Right hindlimb (tissue), 1 donor: ENCODE measurements at places on chromosomes 3 and 15.
A peak's percentile ranks its signal among the peaks of the same experiment; 100 is the strongest.

GRCh38 chr3:186509423-186509822, 34.8 kb downstream of the CRYGS start:
- no peak for DNase-seq

- no peak for DNase-seq
Observed at GRCh38 chr3:149267565-149267964, 45.9 kb upstream of the CP start.

- DNase-seq = peak; percentile 19
Observed at GRCh38 chr3:151871639-151872468, 1.6 kb upstream of the SUCNR1 start.

DNA sequence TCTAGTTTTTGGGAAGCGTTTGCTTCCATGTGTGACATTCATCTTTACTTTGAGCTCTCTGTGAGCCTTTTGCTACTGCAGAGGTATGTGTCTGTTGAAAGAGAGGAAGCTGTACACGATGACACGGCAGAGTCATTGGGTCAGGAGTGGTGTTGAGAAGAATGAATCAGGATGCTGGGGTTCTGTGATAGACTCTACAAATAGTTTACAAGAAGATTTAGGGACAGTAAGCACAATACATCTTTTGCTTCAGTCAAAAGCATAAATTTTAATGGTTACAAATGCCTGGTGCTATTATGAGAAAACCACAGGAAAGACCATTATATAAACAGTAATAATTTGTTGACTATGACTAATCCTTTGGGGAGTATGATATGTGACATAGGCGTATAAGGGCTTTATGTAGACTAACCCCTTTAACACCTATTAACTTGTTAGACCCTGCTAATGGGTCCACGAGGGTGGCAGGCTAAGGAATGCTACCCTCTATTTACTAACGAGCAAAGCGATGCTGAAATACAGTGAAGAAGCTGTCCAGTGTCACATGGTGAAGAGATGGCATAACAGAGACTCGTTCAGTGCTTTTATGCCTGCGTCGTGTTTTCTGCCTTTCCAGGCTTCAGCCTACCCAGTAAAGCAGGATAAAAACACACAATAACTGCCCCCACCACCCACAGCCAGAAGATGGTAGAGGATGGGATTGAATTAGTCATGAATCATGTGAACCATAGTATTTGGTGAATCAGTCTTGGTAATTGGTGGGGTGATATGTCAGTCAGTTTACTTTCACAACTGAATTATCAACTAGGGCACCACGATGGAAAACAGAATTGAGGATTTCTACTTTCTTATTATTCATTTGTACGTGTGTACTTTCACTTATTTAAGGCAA, 118.8 kb downstream of the LPP start:
- DNase-seq = no peak

GRCh38 chr3:169390741-169391305, 272.7 kb downstream of the MECOM start:
- DNase-seq = no peak

DNA sequence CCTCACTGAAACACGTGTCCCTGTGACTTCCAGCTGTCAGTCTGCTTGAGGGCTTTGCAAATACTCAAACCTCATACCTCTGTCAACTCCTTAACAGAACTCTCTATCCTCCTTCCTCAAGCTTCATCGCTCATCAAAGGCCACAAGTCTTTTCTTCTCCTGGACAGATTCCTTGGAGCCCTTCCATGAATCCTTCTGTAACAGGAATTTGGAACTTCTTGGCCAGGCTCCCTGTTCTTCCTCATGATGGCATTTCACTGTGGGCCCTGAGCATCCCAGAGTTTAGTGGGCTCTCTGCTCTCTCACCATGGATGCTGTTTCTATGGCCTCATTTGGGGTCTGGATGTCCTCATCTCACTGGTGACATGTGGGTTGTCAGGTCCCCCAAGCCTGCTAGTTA, 105.0 kb upstream of the TLE3 start:
- DNase-seq = no peak

GRCh38 chr3:138786788-138787271, 47.9 kb downstream of the PIK3CB start:
- DNase-seq = no peak

GRCh38 chr3:149366941-149367840, 10.3 kb downstream of the TM4SF1 start:
- DNase-seq = no peak

GRCh38 chr3:11529281-11529680, 114.4 kb downstream of the VGLL4 start:
- no peak for DNase-seq

GRCh38 chr3:155420881-155421486, 127.5 kb upstream of the STRIT1 start:
- no peak for DNase-seq

DNA sequence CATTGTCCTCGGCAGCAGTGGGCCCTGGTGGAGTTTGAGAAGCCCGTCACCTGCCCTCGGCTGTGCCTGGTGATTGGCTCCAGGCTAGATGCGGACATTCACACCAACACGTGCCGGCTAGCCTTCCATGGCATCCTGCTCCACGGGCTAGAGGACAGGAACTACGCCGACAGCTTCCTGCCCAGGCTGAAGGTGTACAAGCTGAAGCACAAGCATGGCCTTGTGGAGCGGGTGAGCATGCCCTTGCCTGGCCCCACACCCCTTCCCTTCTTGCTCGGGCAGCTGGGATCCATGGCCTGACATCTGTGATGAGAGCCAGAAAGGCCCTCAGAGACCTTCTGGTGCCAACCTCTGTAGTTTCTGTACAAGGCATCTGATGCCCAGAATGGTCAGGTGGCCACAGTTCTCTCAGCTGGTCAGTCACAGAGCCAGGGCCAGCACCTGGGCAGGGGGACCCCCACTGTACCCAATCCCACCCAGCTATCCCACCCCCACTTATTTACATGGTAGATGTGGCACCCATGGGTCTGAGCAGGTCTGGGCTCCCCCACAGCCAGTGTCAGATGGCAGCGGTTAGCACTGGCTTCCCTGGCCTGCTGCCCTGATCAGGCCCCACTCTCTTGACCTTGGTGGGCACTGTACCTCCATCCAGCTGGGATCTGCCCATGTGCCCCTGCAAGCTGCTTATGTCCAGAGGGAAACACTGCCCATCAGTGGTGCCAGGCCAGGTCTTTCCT, 124.9 kb downstream of the DNAJB8 start:
- DNase-seq = no peak

DNA sequence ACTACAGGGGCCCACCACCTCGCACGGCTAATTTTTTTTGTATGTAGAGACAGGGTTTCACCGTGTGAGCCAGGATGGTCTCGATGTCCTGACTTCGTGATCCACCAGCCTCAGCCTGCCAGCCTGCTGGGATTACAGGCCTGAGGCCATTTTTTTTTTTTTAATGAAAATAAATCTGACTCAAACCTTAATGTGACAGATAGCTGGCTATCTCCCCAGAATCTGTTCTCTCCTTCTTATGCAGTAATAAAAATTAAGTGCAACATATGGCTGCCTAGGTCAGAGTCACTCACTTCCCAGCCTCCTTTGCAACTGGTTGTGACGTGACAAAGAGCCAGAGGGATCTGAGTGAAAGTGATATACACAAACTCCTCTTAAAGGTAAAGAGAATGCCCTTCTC, 53.0 kb downstream of the ZNF148 start:
- no peak for DNase-seq

DNA sequence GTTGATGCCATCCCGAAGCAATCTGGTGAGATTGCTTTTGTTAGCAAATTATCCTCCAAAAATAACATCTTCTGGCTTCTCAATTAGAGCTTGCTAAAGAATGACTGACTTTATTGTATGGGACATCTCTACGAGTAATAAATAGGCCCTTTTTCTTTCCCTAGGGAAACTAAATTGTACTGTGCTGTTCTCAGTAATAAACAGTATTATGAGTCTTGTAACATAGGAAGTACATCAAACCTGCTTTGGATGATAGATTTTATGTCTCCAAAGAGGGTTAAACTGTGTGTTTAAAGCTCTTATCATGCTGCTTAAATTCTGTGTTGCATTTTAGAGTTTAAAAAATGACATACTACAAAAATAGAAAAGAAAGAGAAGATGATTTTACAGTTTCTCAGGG, 153.4 kb upstream of the THRB start:
- DNase-seq = no peak

- peak; percentile 50 for DNase-seq
Observed at GRCh38 chr3:170740726-170741591, 129.0 kb downstream of the RPL22L1 start.

DNA sequence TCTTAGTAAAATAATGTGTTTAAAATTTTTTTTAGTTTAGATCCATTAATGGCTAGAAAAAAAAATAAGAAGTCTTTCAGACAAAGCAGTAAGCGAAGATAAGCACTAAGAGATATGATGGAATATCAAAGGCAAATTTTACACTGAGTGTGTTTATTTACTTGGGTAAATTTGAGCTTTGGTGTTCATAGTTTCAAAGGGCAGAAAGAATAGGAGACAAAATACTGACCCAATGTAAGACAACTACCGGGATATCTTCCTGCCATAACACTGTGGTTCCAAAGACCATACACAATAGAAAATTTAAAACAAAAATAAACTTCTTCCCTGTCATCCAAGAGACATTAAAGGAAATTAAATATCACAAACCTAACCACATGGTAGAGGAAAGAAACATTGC, 25.5 kb upstream of the TP63 start:
- DNase-seq = no peak

DNA sequence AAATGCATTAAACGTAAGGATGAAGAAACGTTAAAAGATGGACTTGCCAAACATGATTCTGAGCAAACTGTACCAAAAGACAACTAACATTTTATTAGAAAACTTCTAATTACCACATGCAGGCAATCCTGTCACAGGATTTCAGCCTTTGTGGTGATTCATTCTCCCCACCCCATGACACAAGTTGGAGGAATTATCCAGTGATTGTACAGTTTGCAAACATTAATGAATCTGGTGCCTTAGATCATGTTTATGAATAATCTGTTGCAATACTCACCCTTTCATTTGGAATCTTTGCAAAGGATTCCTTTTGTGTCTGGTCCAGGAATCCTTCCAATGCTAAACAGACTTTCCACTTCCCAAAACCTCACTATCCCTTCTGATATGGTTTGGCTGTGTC, 23.3 kb upstream of the ERC2 start:
- no peak for DNase-seq

- no peak for DNase-seq
Observed at GRCh38 chr3:190517687-190518086, 3.8 kb downstream of the IL1RAP start.

- DNase-seq = no peak
Observed at GRCh38 chr3:8635631-8636030, 9.0 kb downstream of the SSUH2 start.

GRCh38 chr3:192888190-192888589, 29.5 kb downstream of the MB21D2 start:
- no peak for DNase-seq

- DNase-seq = no peak
Observed at GRCh38 chr3:38634111-38634510, 15.4 kb downstream of the SCN5A start.

DNA sequence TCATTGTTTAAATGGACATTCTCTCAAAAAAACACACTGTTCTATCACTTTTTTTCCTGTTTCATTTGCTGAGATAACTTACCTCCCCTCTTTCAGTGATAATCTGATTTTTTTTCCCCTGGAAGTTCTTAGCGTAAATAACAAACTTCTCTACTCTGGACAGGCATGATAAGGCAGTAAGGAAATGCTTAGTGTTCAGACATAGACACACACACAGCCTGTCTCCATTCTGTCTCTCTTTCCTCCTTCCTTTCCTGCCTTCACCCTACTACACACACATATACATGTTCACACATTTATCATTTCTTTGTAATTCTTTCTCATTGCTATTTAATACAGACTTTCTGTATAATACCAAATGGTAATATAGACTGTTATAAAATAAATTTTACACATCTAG, 470.8 kb upstream of the ROBO1 start:
- no peak for DNase-seq

DNA sequence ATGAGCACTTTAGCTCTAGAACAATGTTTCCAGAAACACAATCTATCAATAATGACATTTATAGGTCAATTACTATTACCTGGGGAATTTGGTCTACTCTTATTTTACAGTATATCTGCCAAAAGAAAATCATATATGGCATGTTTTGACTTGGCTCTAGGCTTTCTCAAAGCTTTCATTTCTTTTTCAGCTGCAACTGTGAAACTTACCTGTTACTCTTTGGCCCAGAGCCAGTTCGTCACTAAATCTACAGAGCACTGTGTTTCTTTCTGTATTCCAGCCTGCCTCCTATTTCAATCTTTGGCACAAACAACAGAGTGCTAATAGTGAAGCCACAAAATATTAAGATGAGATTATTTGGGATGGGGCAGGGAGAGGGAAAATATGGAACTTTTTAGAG, 76.0 kb downstream of the P2RY1 start:
- no peak for DNase-seq

DNA sequence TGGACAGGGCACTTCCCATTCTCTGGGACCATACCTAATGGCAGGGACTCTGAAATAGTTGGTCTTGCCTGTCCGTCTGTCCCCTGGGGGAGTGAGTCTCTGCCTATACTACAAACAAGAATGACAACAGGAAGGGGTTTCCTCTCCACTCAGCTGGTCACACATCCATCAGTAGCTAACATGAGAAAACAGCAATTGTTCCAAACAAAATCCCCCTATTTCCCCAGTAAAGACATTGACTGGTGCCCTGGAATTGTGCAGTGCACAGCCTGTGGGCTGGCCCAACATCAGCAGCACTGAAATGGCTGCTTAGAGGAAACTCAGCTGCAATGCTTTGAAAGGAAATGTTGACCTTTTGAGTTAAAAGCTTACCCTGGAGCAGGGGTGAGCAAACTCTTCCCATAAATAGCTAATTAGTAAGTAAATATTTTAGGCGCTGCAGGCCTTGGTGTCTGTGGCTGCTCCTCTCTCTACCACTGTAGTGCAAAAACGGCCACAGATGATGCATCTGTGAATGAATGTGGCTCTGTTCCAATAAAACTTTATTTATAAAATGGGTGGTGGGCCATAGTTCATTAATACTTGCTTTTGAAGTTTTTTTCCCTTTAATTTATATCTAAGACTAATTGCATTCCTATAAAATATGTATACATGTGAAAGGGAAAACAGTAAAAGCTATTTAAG, 174.3 kb downstream of the KLF13 start:
- DNase-seq = no peak

DNA sequence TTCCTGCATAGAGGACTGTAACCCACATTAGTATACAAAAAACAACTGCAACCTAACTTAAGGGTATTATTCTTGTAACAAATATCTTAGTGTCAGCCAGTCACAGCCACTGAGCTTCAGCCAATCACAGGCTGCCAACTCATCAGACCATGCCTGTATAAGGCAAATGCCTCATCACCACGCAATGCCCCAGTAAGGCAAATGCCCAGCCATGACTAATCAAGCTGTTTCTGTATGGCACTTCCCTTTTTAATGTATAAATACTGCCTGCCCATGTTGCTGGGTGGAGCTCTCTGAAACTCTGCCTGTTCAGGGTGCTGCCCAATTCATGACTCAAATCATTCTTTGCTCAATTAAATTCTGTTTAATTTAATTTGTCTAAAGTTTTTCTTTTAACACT, 18.4 kb upstream of the GABRA5 start:
- DNase-seq = no peak
